ENCODE measurements at places on chromosomes 5 and 9.

DNA sequence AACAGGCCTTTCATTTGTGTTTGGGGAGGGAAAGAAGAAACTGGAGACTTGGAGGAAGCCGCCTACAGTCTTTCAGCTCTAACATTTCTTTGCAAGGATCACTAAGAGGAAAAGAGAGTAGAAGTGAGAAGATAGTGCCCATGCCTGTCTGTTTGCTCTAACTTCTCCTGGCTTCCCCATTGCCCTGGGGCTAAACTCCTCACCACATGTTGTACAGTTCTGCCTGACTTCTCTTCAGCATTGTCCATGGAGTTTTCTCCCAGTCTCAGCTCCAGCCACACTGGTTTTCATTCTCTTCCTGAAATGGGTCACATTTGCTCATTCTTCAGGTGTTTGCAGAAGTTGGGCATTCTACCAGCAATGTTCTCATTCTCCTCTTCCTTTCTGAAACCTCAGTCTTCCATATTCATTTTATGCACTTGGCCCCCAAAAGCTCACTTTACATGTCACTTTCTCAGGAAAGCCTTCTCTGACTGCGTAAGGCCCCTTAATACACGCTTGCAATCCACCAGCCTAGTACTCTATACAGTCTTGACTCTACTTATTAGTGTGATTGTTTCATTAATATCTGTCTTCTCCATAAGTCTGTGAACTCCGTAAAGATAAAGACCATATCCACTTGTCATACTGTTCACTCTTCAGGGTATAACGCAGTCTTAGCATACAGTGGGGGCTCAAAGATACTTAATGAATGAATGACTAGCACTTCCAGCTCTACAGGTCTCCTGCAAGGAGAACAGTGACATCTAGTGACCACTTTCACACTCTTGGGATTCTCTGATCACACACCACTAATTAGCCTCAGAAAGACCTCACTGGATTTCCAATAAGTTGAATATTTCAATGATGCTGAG is 40.2 kb upstream of the TRIM32 start:
- DNase-seq: no peak

- DNase-seq: no peak
Measured at GRCh38 chr9:35996358-35996970, 38.5 kb upstream of the OR2S2 start.

- no peak for DNase-seq
Measured at GRCh38 chr5:127228540-127229184, 61.9 kb upstream of the MEGF10 start.

GRCh38 chr9:128947277-128947526 is 201 bp downstream of the DOLK start:
- DNase-seq: no peak

GRCh38 chr9:35774907-35775635 is 16.3 kb upstream of the NPR2 start:
- no peak for DNase-seq

- DNase-seq: no peak
Measured at GRCh38 chr5:133431326-133431865, 180.9 kb downstream of the FSTL4 start.

- no peak for DNase-seq
Measured at GRCh38 chr9:133822430-133823065, 84.4 kb upstream of the SARDH start.

DNA sequence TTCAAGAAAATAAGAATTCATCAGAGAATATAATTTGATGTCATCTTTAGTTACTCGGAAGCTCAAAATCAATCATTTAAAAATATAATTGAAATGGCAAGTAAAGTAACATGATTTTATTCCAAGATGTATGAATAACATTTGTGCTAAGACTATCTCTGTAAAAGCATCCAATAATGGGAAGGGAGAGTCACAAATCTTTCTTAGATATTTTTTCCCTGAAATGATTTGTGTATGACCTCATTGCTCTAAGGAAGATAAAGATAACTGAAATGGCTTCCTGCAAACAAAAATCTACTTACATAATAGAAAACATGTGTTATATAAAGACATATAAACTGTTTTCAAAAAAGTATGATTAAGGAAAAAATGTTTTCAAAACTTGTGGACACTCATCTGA is 97.4 kb upstream of the FGF10 start:
- no peak for DNase-seq

- DNase-seq: no peak
Measured at GRCh38 chr5:33330426-33330825, 110.3 kb upstream of the TARS1 start.

DNA sequence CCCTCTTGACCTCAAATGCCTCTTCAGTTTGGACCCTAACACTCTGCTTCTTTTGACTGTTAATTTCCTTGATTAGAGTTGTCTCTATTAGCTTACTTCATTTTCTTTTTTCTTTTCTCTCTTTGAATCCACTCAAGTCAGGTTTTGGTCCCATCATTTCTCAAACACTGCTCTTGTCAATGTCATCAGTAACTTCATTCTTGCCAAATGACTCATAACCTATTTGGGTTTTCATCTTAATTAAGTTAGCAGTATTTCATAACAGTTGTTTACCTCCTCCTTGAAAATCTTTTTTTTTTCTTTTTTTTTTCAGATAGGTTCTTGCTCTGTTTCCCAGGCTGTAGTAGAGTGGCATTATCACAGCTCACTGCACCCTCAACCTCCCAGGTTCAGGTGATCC is 119.6 kb downstream of the PARP8 start:
- DNase-seq: no peak

DNA sequence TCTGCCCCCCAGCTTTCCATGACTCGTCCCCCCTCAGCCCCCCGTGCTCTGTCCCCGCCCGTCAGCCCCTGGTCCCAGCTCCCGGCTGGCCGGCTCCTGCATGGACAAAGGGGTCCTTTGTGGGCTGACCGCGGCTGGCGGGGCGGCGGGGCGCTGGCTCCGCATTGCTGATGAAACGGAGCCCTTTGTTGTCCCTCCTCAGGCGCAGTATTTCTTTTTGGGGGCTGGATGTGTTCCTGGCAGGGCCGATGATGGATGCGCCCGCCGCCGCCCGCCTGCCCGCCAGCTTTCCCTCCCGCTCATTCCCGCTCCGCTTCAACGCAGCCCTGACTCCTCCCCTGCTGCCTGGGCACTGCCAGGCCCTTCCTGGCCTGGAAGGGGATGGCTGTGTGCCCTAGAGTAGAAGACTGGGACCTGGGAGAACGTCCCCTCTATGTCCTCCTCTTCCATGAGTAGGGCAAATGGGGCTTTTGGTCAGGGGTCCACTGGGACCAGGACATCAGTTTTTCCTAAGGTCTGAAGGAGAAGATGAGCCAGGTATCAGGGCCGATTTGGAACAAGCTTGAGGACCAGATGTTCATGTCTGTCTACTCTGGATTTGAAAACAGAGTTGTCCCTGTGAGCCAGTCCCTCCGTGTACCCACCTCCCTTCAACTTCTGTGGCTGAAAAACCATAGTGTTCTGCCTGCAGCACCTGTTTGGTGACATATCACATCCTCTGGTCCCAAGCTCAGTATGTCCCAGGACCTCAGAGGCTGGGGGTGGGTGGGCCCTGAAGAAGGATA is 29.0 kb downstream of the CXXC5 start:
- DNase-seq: no peak

DNA sequence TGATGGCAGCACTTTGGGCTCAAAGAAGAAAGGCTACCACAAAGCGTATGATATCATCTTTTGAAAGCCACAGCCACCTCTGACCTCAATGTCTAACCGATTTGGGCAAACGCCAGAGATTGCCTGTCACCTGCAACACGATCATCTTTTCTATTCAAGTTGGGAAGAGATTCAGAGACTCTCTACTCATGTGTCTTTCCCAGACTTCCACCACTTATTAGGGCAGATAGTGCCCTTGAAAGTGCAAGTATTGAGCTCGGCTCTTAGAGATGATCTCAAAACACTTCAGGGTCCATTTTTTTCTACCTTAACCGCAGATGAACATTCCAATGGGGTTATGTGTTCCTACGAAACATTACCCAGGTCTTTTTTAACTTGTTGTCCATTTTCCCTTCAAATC is 213.7 kb downstream of the DRD1 start:
- no peak for DNase-seq

GRCh38 chr5:113118765-113119164 is 142.2 kb downstream of the DCP2 start:
- no peak for DNase-seq

DNA sequence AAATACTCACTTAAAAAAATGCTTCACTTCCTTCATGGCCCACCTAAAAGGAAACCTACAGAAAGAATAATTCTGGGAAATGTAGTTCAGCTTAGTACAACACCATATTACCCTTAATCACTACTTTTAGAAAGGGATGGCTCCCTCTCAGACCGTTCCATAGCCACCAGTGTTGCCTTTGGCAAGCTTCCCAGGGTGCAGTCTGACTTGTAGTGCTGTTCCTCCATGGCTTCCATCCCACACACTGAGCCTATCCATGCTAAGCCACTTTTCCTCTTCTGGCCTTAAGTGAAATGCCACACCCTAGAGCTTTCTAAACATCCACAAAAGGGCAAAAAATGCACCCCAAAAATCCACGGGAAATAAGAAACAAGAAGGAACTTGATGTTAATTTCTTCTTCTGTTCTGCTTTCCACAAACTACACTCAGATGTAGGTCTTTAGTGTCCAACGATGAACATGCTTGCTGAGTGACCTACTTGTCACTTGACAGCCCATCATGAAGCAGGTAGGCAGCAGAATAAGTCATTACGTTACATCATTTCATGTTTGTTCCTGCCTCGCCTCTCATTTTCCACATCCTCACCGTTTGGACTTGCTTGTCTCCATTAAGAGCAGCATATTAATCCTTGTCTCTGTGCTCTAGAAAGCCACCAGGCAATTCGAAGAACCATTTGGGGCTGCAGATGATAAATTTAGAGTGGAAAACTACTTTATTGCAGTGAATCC is 391.1 kb upstream of the GRAMD2B start:
- no peak for DNase-seq

DNA sequence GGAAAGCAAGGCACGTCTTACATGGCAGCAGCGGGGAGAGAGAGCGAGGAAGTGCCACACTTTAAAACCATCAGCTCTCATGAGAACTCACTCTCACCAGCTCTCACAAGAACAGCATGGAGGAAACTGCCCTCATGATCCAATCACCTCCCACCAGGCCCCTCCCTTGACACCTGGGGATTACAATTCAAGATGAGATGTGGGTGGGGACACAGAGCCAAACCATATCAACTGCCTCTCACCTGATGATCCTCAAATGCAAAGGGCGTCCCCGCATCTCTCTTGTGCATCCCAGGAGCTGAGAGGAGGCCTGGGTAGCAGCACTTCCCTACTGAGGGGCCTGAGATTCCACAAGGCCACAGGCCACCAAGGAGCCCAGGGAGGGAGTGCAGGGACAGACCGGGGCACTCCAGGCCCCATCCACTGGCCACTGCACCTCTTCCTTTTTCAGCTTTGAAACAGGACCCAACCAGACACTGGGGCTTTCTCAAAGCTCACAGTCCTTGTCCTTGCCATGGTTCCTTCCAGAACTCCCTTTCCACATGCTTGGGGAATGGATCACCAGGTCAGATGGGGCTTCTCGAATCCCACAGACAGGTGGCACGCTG is 54.5 kb upstream of the IL17B start:
- no peak for DNase-seq

GRCh38 chr5:112070022-112070421 is 313.0 kb upstream of the NREP start:
- DNase-seq: no peak

DNA sequence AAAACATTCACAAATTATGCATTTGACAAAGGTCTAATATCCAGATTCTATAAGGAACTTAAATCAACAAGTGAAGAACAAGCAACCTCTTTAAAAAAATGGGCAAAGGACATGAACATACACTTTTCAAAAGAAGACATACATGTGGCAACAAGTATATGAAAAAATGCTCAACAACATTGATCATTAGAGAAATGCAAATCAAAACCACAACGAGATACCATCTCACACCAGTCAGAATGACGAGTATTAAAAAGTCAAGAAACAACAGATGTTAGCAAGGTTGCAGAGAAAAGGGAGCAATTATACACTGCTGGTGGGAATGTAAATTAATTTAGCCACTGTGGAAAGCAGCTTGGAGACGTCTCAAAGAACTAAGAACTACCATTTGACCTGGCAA is 38.9 kb upstream of the TNFSF15 start:
- DNase-seq: no peak

GRCh38 chr9:114385397-114386181 is 2.2 kb downstream of the AKNA start:
- peak; percentile 63 for DNase-seq

GRCh38 chr5:82147860-82148573 is 130.1 kb downstream of the RPS23 start:
- no peak for DNase-seq

GRCh38 chr9:124291801-124292396 is 34.1 kb downstream of the NEK6 start:
- DNase-seq: peak; percentile 45

GRCh38 chr5:29547236-29547865 is 1646.1 kb upstream of the CDH6 start:
- no peak for DNase-seq

- DNase-seq: no peak
Measured at GRCh38 chr9:137761032-137761431, 116.5 kb upstream of the CACNA1B start.

GRCh38 chr9:129284607-129285291 is 106.7 kb upstream of the IER5L start:
- no peak for DNase-seq

DNA sequence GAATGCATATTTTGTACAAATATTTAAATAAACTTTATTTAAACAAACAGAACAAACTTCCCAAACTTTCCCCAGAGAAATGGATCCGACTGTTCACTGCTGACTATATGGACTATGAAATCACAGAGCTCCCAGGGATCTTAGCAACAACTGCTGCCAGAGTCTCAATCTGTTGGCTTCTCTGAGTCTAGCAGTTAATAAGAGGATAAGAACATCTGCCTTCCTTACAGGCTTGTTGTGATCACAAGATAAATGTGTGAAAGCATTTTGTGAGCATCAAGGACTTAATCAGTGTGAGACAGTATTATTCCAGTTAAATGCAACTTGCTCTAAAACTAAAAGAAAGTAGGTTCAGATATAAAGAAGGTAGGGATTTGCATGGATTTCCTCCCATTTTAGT is 31.4 kb upstream of the MYOT start:
- DNase-seq: no peak

DNA sequence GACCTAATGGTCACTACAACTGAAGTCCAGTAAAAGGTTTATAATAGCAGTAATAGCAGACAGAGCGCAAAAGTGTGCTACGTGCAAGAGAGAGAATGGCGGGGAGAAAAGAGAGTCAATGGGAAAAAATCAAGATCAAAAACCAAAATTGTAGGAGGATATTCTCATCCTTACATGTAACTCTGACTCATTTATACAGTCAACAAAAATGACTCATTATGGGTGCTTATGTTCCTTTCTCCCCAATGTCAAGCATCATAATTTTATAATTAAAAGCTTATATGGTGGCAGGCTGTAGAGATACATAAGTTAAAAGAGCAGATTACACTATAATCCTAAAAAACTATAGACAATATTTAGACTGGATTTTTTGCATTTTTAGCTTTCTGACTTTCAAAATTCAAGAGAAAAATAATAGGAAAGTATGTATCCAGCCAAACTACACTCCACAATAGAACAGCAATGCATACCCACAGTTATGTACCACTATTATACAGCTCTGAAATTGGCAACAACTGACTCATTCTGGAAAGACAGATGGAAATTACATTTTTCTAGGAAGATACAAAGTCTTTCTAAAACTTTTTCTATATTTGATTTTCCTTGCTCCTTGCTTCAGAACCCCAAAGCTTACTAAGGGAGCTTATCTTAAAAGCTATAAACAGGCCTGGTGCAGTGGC is 78.4 kb downstream of the PLPP1 start:
- DNase-seq: no peak

- DNase-seq: no peak
Measured at GRCh38 chr5:33275921-33276627, 164.7 kb upstream of the TARS1 start.

- DNase-seq: no peak
Measured at GRCh38 chr5:180281706-180282105, 10.2 kb downstream of the MAPK9 start.
